ENCODE measurements at places on chromosomes 7 and 10.

GRCh38 chr10:37474645-37475044 lies 349.2 kb downstream of the ANKRD30A start:
- no peak for DNase-seq

DNA sequence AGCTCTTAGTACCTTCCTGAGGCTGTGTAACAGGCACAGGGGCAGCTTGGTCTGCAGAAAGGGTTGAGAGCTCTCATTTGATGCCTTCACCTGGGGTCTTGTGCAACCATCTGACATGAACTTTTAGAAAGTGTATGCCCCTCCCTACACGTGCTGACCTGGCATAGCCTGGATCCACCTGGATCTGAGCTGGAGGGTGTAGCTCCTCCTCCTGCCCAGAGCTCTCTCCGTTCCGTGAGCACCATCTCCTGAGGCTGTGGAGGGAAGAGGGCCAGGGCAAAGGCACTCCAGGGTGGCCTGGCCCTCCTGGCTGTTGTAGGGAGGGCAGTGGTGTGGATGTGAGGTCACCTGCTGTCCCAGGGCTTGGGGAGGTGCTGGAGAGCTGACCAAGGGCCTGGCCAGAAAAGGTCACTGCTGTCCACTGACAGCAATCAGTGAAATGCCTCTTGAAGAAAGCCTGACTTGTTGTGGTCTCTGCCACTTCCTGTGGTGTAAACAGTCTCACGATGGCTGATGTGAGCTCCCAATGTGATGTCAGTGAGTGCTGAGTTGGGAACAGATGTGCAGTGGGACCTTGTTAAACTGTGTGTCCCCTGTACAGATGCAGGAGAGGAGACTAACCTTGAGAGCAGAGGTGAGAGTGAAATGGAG lies 23.0 kb downstream of the AMZ1 start:
- DNase-seq: no peak

DNA sequence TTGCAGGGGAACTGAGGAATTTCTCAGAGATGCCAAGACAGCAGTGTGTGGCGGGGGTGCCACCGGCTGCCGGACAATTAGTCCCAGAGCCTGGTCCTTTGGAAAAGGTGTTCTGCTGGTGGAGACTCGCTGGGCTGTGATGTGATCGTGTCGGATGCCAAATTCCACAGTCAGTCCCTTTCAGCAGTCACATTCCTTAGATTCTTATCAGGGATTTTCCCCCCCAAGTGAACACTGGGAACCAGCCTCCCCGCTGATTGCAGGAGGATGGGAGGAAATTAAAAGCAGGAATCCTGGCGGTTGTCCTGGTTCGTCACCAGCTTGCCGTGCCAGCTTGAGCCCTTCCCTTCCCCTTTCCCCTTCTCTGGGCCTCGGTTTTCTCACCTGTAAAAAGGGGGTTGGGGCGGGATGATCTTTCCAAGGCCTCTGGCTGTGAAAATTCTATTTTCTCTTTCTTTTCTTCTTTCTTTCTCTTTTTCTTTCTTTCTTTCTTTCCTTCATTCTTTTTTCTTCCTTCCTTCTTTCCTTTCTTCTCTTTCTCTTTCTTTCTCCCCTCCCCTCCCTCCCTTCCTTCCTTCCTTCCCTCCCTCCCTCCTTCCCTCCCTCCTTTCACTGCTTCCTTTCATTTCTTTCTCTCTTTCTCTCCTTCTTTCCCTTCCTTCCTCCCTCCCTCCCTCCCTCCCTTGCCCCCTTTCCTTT lies 39.6 kb downstream of the COL26A1 start:
- DNase-seq: peak; percentile 87

GRCh38 chr7:154699417-154699816 lies 303.5 kb downstream of the PAXIP1 start:
- no peak for DNase-seq

DNA sequence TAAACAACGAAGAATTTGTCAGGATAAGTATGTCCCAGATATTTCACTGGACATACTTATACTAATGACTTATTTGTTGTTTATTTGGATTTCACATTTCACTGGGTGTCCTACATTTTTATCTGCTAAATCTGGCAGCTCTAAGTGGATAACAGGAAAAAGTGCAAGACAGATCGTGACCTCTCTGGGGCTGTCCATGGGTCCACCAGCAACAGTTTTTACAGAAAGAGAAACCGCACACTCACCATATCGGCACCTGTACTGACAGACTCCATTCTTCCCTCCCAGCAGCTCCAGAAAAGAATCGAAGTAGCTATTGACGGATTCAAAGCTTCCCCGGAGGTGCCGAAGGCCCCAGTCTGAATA lies 393 bp downstream of the PLA2G12B start:
- DNase-seq: no peak

- DNase-seq: no peak
Observed at GRCh38 chr7:125484755-125485154, 555.1 kb upstream of the POT1 start.

DNA sequence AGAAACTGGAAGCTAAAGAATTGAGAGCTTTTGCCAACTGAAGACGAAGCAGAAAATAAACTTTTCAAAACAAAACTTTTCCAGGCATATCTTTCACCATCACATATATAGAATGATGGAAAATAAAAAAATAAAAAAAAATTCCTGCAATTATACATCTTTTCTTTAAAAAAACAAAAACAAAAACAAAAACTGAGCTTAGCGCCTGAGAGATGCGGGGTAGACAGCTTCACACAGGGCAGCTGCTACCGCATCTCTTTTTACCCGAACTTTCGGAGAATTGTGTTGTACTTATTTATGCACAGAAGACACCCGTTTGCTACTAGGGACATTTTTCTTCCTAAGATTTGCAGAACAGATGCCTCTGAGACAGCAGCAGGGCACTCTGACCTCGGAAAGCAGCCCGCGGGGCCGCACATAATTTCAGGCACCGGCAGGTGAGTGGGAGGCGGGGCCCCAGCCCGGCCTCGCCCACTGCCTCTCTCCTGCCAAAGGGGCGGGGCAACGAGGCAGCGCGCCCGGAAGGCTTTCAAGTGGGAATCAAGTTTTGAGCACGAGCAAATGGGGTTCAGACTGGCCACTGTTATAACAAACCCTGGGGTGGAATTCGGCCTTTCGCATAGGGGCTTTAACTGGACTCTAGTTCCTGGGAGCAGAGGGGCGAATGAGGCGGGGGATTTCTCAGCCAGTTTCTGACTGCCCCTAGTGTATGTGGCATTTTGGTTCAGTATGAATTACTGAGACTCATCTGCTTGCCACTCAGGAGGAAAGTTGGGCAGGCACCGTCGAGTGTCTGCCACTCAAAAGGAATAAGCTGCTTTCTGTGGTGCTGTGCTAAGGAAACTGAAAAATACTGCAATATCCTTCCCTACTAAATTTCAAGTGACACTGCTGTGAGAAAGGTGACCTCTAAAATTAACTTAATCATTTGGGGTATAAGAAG lies 18.5 kb upstream of the FAM133B start:
- DNase-seq: no peak

- no peak for DNase-seq
Observed at GRCh38 chr10:104574427-104574826, 66.7 kb upstream of the SORCS3 start.

GRCh38 chr7:53609185-53609584 lies 573.8 kb downstream of the POM121L12 start:
- DNase-seq: no peak

- DNase-seq: no peak
Observed at GRCh38 chr10:99913831-99914235, 95.9 kb downstream of the DNMBP start.

DNA sequence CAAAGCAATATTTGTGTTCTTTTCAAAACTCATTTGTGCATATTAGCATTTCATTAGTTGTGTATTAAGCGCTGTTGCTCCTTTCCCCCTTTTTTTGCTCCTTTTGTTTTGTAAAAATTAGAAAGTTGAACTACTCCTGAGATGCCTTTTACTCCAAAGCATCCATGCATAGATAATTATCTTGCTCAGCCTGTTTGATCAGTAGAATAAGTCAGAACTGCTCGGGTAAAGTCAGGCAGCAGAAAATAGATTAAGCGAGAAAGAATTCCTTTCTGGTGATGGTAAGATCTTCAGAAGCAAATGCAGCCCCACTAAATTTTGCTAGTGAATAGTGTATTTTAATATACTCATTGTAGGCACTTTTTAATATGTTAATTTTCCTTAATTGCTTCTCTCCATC lies 227.1 kb downstream of the TEX36 start:
- DNase-seq: no peak

DNA sequence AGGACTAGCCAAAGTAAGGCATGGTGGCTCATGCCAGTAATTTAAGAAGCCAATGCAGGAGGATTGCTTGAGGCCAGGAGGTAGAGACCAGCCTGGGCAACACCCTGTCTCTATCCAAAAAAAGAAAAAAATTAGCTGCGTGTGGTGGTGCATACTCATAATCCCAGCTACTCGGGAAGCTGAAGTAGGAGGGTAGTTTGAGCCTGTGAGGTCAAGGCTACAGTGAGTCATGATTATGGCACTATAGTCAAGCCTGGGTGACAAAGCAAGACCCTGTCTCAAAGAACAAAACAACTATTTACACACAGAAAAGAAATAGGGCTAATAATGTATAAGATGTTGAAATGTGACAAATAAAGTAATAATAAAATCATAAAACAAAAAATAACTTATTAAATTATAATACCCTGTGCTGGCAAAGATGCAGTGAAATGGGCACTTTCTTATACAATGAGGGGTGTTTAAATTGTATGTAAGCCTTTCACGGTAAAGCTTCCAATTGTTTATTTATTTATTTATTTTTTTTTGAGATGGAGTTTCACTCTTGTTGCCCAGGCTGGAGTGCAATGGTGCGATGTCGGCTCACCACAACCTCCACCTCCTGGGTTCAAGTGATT lies 175.2 kb downstream of the TPST1 start:
- no peak for DNase-seq

GRCh38 chr7:68173513-68173912 lies 1176.9 kb downstream of the TYW1 start:
- no peak for DNase-seq
